DMS153 (cell line): ENCODE measurements at places on chromosomes 7 and 10.

- no peak for DNase-seq
These were observed 33.5 kb downstream of the FIGNL1 start for GRCh38 chr7:50416527-50417182.

DNA sequence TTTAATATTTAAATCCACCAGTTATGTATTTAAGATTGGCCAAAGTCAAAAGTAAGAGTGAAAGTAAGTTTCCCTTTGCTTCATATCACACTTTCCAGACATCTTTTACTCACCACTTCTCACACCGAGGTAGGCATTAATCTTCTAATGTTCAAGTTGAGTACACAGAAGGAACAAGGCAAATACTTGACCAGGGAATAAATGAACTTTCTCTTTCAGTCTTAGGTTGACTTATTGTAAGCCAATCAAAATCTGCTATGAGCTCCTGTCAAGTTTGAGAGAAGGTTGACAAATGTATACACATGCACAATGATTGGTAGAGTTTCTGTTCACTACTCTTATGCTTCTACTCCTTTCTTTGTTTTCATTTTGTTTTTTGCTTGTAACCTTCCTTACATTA is 842.5 kb downstream of the REEP3 start:
- DNase-seq: no peak

DNA sequence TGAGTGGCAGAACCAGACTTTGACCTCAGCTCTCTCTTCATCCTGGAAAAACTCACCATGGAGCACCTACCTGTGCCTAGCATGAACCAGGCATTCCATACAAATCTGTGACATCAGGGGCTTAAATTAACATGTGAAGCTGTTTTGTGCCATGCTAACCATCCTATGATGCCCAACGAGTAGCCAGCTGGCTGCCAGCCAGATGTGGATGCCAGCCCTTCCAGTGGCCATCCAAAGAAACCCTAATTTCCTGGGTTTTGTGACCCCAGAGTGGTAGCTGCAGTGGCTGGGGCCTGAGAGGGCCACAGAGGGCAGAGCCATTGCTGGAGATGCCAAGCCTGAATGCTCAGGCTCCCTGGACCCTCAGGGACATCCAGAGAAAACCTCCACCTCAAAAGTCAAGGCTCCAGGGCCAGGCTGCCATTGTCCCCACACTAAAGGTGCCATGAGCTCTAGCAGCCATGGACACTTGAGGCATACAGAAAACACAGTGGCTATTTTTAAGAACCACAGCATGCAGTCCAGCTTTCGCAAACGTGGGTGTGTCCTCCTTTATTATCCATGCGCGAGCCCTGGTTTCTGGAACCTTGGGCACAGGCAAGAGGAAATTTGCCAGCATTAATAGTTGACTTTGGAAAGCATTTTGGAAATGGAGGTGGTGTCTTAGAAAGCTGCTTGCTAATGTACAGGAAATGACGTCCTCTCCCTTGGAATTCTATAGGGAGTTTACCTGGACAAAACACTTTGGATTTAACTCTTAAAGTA is 6.0 kb downstream of the CPXM2 start:
- no peak for DNase-seq

DNA sequence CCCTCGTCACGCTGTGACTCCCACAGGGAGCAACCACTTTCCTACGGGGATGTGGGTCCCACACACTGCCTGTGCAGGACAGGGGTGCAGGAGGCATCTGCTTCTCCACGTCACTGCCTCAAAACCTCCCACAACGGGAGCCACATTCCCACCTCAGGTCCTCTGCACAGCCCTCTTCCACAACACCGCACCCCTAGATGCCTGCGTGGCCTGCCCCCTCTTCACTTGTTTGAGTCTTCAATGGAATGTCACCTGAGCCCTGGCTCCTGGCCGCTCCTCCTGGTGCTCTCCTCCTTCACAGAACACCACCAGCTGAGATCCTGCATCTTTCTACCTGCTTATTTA is 73.6 kb downstream of the MAD1L1 start:
- DNase-seq: no peak

DNA sequence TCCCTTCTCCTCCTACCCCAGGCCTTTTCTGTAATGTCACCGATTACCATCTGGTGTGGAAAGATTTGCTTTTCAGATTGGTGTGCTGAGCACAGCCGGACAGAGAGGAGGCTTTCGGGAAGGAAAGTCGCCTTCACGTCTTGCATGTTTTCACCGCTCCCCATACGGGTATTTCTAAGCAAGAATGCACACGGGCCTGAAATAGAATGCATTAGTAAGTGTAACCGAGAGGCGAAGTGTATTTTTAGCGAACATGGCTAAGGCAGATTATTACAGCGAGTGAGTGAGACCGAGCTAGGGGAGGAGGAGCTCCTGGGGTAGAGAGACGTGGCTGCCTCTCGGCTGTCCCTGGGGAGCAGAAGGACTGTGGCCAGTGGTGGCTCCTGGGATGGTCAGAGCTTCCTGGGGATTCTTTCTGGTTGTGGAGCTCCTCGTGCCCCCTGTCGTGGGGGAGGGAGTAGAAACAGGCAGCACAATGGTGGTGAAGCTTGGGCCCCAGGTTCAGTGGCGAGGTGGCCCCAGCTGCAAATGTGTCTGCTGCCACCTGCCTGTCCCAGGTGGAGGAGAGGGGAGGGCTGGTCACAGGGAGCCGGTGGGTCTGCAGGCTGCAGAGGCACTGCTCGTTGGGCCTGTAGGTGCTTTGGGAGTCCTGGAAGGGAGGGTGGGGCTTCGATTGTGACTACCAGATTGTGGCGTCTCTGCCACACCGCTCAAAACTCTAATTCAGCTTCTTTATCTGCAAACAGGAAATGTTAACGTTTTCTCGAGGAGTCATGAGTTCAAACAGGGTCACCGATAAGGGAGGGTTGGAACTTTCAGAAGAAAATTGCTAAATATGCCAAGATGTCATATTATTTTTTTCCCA is 135.8 kb downstream of the CAMK1D start:
- DNase-seq: peak; percentile 46

DNA sequence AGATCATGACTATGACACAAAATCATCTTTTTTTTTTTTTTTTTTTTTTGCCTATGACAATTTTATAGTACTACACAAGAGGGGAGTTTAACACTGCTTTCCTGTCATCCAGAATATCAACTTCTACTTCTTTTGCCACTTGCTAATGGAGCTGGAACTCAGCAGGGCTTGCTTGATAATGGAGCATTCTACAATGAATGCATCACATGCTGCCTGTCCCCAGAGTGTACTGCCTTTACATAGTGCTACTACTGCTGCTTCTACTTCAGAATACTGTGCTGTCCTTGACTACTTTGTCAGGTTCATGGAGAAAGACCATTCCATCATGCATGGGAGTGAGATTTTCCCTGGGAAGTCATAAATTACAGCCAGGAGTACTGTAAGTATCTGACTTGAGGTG is 338.6 kb upstream of the SEMA3A start:
- no peak for DNase-seq

DNA sequence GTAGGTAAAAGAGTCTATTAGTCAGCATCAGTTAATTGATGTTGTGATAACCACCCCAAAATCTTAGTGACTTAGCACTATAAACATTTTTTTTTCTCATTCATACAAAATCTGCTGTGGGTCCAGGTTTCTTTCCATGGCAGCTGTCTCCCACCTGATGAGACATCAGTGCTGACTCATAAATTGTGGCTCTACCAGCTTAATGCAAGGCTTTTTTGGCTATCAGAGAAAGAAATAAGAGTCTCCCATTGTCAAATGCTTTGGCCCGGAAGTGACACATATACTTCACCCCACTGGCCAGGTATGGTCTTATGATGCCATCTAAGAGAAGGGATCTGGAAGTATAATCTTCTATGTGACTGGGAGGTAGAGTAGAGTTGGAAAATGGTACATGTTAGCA is 14.5 kb downstream of the DNAJB9 start:
- no peak for DNase-seq

DNA sequence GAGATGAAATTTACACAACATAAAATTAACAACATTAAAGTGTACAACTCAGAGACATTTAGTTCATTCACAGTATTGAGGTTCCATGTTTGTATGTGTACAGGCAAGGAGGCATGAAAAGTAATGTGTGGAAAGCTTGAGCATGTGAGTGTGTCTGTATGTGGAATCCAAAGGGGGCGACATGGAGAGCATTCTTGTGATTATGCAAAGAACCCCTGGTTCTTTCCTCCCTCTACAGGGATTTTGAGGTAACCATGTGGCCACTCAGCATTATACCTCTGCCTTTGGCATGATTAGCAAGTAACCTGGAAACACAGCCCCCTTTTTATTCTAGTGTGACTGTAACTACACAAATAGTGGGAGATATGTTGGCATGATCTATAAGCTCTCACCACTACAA is 21.0 kb downstream of the OR2F1 start:
- DNase-seq: no peak

DNA sequence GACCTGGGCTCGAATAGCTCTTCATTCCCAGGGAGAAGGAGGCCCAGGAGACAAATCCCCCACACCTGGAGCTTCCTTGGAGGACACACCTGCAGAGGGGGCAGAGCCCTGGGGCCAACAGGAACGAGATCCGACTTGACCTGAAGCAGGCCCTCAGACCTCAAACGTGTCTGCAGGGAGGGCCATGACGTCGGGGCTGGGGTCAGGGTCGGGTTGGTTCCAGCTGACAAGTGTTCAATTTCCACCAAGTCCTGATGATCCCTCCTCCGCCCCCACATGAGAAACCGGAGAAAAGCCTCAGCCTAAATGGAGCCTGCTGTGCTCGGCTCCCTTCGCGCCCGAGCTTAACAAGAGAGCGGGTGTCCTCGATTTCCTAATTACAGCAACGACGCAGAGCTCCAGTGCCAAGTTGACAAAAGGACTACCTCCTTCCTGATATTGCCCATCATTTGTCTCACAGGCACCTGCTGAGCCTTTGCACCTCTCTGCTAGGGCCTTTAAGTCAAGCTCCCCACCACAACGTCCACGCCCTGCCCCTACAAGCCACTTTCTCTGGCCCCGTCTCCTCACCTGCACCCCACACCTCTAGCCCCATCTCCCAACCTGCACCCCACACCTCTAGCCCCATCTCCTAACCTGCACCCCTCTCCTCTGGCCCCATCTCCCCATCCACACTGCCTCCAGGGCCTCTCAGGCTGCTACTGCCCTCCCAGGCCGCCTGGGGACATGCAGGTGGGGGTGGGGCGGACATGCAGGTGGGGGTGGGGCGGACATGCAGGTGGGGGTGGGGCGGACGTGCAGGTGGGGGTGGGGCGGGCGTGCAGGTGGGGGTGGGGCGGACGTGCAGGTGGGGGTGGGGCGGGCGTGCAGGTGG is 519.4 kb downstream of the GLRX3 start:
- DNase-seq: no peak

- DNase-seq: no peak
These were observed 24.9 kb upstream of the STK17A start for GRCh38 chr7:43557831-43558495.

GRCh38 chr10:78533776-78534175 is 500.1 kb downstream of the RPS24 start:
- DNase-seq: no peak

GRCh38 chr7:16345979-16346958 is 75.1 kb downstream of the CRPPA start:
- DNase-seq: no peak

DNA sequence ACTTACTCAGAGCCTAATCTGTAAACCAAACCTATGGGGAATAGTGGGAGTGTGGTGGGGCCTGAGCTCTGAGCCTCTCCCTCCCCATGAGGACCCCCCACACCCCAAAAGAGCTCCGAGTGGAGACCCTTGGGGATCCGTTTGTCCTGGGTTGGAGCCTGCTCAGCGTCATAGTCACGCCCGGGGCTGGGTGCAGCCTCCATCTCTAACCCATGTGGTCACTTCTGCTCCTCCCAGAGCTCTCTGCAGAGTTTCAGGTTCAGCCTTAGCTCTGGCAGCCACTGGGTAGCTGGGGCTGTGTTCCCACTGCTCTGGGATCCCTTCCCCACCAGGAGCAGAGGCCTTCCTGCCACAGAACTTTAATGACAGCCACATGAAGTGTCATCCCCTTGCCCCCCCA is 25.9 kb downstream of the PFKFB3 start:
- no peak for DNase-seq

GRCh38 chr7:118352867-118353453 is 128.5 kb downstream of the ANKRD7 start:
- no peak for DNase-seq

DNA sequence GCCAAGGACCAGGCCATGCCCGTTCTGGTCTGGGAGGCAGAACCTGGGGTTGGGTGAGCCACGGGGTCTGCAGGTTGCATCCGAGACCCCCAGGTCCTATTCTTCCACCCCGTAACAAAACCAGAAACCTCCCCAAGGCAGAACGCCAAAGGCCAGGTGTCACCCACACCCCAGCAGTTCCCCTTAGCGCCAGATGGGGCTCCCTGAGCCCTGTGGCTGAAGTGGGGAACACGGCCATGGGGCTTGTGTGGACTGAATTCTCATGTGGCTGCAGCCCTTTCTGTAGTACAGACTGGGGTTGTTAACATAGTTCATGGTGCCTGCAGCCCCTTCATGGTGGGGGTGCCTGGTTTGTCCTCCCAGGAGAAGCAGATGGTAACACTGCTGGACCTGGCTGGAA is 10.2 kb downstream of the BRI3 start:
- no peak for DNase-seq

DNA sequence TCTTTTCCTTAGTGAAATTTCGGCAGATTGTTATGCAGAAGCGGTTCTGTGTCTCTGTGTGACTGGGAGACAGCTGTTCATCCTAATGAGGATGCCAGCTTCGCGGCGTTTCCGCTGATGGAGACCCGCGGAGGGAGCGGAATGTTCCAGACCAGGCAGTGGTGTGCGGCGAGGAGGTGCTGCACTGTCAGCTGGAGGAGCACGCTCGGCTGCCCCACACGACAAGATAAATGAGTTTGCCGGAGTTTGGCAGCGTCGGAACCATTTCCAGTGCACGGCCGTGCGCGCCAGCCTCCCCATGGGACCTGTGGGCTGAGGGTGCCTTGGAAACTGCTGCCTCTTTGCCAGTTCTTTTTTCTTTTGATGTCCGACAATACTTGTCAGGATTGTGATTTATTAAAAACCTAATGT is 64.6 kb downstream of the WDR37 start:
- DNase-seq: no peak

GRCh38 chr10:21813946-21814345 is 189.6 kb downstream of the DNAJC1 start:
- DNase-seq: no peak

- no peak for DNase-seq
These were observed 73.0 kb downstream of the UBE3C start for GRCh38 chr7:157211690-157212089.

DNA sequence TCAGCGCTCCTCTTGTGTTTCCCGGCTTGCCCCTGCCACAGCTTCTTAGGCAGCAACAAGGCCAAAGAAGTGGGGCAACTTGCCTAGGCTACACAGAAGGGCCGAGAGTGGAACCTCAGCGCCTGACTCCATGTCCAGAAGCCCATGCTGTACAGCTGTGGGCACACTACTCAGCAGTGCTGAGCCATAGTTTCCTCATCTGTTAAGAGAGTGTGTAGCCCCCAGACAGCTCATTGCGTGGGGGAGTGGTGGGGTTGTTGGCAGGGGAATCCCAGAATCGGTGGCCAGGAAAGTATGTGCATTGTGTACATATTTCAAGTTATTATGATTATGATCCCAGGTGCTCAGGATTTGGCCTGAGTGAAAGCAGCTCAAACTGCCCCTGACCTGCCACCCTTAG is 96.2 kb downstream of the CDH23 start:
- no peak for DNase-seq

GRCh38 chr10:71262027-71262426 is 49.7 kb downstream of the UNC5B start:
- DNase-seq: no peak

- no peak for DNase-seq
These were observed 281.7 kb downstream of the BBS9 start for GRCh38 chr7:33411020-33411419.

GRCh38 chr10:75403144-75403938 is 1.8 kb upstream of the ZNF503 start:
- peak; percentile 21 for DNase-seq
